ENCODE measurements at places on chromosomes 6 and 20. TPM values are rescaled to one million over a fixed set of nuclear protein-coding genes. Genes with fewer than 3 reads are reported as not detected.

DCDC2 gene
- not detected for total RNA-seq

LAMA4 gene
- 494 TPM for total RNA-seq

ARFGEF3 gene
- under 0.01 TPM for total RNA-seq

TBCC gene
- total RNA-seq = 50.6 TPM

RING1 gene
- total RNA-seq = 33.1 TPM

MUCL3 gene
- total RNA-seq = not detected

PIGU gene
- total RNA-seq = 6.4 TPM

RFX6 gene
- total RNA-seq = not detected

BLTP3A gene
- 7.1 TPM for total RNA-seq

GJA10 gene
- not detected for total RNA-seq

EYS gene
- total RNA-seq = not detected

CCR6 gene
- not detected for total RNA-seq

WFDC5 gene
- total RNA-seq = not detected

ZNF334 gene
- 7.9 TPM for total RNA-seq

WFDC12 gene
- not detected for total RNA-seq
